Stimulated activated CD8-positive, alpha-beta memory T cell treated with anti-CD3 and anti-CD28 coated beads, Interleukin-15, amount 100 ng/mL, for 24 hours (primary cell): ENCODE measurements at places on chromosomes 11 and 22.

- no peak for DNase-seq
Observed at GRCh38 chr11:126696982-126697381, 303.6 kb downstream of the KIRREL3 start.

DNA sequence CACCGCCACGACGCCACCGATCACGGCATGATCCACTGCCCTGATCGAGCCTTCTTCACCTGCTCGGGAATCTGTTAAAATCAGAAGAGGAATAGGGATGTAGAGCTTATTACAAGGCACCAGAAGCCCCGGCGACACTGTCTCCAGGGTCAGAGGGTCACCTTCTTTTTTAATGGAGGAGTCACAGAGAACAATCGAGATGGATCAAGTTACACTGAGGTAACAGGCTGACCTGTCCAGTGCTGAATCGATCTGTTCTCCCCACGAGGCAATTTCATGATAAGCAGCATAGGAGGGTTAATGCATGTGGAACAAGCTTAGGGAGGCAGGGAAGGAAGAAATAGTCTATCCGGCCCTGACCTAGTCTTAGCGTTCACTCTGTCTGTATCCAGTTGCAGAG, 325.5 kb downstream of the CADM1 start:
- DNase-seq, result no peak

DNA sequence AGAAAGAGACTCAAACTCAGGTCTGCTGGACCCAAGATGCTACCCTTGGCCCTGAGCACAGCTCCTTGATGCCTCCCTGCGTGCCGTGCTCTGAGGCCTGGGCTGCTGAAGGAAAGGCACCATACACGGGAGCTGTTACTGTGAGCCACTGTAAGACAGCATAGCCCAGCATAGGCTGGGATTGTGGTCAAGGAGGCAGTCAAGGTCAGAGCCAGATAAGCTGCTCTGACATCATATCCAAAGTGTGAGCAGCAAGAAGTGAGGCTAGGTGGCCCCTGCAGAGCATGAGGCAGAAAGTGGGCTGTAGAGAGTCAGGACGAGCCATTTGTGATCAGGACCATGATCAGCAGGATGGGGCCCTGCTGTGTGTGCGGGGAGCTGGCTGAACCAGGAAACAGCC, 7.7 kb downstream of the SLC22A8 start:
- no peak for DNase-seq

DNA sequence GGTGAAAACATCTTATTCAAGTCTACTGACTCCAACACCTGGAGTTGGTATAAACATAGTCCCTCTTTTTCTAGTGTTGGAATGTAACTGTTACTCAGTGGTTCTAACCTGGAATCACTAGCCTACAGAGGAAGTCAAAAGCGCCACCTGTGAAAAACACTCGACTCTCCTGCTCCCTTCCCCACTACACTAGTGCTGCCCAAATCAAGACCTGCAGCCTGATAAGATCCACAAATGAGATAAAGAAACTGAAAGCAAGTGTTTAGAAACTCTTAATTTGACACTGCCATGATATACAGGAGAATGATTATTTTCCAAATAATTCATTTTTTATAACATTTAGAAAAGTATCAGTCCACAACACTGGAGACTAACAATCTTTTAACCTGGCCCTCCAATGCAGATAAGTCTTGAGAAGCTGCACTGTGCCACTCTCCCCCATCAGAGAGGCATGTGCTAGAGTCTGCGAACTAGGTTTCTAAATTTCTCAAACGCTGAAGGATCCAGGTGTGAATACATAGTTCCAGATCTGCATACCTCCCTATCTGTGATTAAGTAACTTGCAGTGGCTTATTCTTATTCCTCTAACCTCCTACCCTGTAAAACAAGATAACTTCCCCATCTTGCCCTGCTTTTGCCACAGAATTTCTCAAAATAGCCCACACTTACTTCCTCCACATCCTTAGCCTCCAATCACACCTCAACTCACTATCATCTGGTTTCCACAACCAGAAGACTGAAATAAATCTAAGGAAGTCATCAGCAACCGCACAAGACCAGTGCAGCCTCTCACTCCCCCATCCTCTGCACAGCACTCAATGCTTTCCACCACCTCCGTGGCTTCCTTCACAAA, 88.1 kb downstream of the RRAS2 start:
- DNase-seq, result no peak

GRCh38 chr22:36546092-36546804, 17.3 kb upstream of the EIF3D start:
- no peak for DNase-seq

DNA sequence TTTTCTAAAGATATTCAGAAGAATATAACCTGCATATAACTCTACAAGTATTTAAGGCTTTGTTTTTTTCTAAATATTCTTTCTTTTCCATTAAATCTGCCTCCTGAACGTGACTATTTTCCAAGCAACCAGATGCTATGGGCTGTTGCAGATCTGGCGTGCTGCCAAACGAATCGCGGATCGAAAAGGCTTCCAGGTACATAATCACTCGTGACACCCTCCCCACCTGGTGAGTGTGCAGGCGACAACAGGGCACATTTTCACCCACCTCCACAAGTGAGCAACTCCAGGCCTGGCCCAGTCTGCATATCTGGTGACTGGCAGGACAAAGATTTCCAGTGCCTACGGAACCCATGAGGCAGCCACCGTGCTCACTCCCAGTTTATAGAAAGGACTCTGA, 660.1 kb downstream of the OPCML start:
- DNase-seq, result no peak

DNA sequence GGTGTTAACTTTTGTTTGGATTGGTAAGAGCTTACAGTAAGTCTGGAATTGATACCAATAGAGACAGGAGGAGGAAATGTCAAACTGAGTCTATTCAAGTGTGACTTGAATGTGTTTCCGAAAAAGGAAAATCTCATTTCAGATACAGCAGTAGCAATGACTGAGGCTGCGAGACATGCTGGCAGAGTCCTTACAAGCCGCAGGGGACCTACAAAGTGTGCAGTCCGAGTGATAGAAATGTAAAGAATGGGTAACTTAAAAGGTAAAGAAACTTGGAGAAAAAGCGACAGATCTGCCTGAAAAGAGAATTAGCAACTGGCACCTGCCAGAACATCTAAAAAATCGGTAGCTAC, 444 bp downstream of the CWF19L2 start:
- no peak for DNase-seq

GRCh38 chr11:6607190-6607795, 3.7 kb downstream of the ILK start:
- no peak for DNase-seq

GRCh38 chr22:31055117-31055634, 25.9 kb upstream of the SMTN start:
- no peak for DNase-seq

DNA sequence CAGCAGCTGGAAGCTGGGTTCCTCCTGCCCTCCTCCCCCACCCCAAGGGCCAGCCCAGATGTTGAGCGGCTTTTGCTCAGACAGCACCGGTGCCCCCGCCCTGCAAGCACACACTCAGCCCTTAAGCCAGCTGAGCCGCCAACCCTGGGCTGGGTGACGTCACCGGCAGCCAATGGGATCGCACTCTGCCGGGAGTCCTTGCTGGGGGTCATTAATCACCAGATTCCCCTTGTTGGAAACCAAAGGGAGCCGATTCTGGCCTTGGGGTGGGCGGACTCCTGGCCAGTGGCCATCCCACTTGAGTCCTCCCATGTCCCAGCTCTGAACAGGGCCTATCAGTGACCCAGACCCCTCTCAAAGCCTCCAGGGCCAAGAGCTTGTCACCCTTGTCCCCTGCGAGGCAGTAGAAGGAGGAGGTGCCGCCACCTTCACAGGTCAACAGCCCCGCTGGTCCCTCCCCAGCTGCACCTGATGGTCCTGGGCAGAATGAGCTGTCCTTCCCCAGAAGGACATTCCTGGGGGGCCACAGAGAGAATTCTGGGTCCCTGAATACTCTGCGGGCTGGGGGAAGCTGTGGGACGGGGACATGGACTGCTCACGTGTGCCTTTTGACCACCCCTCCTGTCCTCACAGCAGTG, 7.4 kb downstream of the DUSP8 start:
- DNase-seq, result no peak
